NCI-H1930 (cell line): ENCODE measurements at places on chromosomes 4 and X.

- DNase-seq = no peak
Observed at GRCh38 chrX:37958525-37959211, 47.7 kb upstream of the SYTL5 start.

DNA sequence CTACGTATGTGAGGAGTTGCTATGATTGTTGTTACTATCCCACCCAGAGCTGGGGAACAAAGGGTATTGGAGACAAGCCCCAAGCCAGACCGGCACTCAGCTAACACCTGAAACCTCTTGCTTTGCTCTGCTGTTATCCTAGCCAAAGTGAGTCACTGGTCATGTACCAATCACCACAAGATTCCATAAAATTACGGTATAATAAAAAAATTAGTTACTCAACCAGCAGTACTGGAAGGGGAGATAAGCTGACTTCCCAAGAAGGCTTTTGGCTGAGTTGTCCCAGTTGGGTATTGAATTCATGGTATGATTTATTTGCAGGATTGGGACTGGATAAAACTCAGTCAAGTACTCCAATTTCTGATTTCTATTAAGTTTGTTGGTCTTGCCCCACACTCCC, 5.3 kb downstream of the EDA2R start:
- no peak for DNase-seq

GRCh38 chr4:1406981-1407656, 877 bp upstream of the NKX1-1 start:
- DNase-seq = no peak

- no peak for DNase-seq
Observed at GRCh38 chrX:70386235-70386634, 36.9 kb upstream of the GDPD2 start.

GRCh38 chr4:61443813-61444510, 243.8 kb downstream of the ADGRL3 start:
- DNase-seq = no peak

DNA sequence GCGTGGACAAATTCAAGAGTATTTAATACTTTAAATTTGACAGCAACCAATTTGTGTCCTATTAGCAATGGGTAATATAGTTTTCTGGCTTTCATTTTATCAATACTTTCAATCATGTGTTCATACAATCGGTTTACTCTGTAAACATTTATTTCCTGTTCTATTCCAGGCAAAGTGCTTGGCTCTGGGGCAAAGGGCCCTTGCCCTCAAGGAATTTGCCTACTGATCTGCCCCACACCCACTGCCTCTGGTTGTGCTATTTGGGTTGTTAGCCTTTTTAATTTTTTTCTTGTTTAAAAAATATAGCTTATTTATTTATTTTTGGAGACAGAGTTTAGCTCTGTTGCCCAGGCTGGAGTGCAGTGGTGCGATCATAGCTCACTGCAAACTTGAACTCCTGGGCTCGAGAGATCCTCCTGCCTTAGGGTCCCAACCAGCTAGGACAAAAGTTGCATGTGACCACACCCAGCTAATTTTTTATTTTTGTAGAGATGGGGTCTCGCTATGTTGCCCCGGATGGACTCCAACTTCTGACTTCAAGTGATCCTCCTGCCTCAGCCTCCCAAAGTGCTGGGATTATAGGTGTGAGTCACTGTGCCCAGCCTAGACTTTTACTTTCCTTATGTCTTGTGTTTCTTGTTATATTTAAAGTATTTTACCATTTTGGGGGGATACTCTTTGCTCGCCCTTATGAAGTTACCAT, 30.7 kb upstream of the CBR4 start:
- DNase-seq = no peak

DNA sequence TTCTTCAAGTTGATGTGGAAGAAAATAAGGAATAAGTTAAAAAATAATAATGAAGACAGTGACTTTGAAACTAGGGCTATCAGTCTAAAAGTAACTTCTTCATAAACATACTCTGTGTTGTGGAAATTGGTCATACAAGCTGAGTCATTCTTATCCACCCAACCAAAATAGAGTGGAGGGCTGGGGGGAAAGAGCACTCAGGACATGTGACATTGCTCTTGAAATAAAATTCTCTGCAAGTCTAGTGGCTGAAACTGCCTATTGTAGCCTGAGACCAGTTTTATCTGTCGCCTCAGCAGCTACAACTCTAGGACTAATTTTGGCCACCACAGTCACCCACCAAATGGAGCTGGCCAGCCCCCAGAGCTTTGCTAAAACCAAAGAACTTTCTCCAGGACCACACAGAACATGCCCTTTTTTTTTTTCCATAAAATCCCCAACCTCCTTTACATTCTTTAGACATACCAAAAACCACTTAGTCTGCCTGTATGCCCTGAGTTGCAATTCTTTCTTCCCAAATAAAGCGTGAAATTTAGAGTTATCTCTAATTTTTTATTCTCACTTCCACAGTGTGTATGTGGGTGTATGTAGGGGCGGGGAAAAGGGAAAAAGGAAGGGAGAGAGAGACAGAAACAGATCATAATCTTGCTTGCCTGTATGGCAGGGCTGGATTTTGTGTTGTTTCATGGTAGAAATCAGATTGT, 23.0 kb upstream of the SLC25A4 start:
- no peak for DNase-seq

DNA sequence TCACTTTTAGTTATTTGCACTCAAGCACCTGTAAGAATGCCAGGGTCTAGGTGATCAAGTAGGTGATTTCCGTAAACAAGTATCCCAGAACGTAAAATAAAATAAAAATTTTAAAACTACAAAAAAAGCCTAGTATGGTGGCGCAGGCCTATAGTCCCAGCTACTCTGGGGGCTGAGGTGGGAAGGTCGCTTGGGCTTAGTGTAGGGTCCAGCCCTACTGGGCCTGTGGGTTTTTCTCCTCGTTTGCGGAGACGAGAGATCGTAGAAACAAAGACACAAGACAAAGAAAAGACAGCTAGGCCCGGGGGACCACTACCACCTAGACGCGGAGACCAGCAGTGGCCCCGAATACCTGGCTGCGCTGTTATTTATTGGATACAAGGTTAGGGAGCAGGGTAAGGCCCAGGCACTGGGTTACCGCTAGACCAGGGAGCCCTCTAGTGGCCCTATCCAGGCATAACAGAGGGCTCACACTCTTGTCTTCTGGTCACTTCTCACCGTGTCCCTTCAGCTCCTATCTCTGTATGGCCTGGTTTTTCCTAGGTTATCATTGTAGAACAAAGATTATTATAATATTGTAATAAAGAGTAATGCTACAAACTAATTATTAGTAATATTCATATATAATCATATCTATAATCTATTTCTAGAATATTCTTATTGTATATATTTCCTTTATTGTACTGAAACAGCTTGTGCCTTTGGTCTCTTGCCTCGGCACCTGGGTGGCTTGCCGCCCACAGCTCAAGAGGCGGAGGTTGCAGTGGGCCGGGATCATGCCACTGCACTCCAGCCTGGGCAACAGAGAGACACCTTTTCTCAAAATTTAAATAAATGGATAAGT, 38.4 kb downstream of the SAGE1 start:
- peak; percentile 16 for DNase-seq

GRCh38 chr4:89658701-89659024, 178.3 kb downstream of the SNCA start:
- no peak for DNase-seq

- no peak for DNase-seq
Observed at GRCh38 chr4:27005905-27006590, 145.4 kb downstream of the STIM2 start.

DNA sequence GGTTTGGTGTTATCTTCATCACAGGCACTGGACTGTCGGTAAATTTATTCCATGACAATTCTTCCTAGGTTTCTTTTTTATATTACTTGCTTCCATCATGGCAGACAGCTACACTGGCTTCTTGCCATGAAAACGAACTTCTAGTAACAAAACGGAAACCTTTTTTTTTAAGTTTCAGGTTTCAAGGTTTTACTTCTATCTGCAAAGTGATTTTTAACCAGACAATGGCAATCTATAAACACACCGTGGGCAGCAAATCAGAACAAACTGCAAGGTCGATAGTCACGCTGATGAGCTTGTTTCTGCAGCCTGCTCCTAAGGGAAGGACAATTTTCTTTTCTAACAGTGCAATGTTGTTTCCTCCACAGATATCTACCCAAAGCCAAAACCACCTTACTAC, 29.9 kb downstream of the XG start:
- DNase-seq = no peak

DNA sequence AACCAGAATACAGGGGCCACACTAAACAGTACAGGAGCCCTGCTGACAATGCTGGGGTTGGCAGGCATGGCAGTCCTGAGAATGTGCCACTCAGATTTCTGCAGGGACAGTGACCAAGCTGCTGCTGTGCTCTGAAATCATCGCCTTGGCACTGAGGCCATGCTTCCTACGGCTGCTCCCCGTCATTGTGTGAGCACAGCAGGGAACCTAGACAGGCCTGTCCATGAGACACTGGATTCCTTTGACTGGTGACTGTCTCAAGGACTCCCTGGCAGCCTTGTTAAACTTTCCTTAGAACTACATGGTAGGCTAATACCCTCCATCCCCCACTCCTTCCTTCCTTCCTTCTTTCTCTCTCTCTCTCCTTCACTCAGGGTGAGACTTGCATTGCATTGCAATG, 111.4 kb downstream of the LUZP4 start:
- no peak for DNase-seq
